Activated CD4-positive, alpha-beta T cell treated with anti-CD3 and anti-CD28 coated beads, Interleukin-2, amount 10 ng/mL, durations not matched to agents 24 days and 14 days (primary cell): ENCODE measurements at places on chromosomes 7 and 10. TPM values are rescaled to one million over a fixed set of nuclear protein-coding genes. Genes with fewer than 3 reads are reported as not detected.

Gene CRYGN
- total RNA-seq, result not detected in 2 replicates

Gene AKR1D1
- not detected in 2 replicates for total RNA-seq

Gene SSBP1
- 264 and 266 TPM in 2 replicates for total RNA-seq

Gene SLC26A4
- total RNA-seq, result 6.5 and 7.8 TPM in 2 replicates

Gene ODAD2
- total RNA-seq, result not detected in 2 replicates

Gene CXCL12
- not detected in 2 replicates for total RNA-seq

- H3K4me3 ChIP-seq, result no peak overlapping the region
- no peak for DNase-seq
- peaks cover 48% of the 10 kb centered on the region for H3K27me3 ChIP-seq
- no peaks in the 10 kb centered on the region for H3K4me1 ChIP-seq
- H3K36me3 ChIP-seq, result no peaks in the 10 kb centered on the region
These were observed 224.2 kb downstream of the PLXNA4 start for GRCh38 chr7:132351954-132352499.

DNA sequence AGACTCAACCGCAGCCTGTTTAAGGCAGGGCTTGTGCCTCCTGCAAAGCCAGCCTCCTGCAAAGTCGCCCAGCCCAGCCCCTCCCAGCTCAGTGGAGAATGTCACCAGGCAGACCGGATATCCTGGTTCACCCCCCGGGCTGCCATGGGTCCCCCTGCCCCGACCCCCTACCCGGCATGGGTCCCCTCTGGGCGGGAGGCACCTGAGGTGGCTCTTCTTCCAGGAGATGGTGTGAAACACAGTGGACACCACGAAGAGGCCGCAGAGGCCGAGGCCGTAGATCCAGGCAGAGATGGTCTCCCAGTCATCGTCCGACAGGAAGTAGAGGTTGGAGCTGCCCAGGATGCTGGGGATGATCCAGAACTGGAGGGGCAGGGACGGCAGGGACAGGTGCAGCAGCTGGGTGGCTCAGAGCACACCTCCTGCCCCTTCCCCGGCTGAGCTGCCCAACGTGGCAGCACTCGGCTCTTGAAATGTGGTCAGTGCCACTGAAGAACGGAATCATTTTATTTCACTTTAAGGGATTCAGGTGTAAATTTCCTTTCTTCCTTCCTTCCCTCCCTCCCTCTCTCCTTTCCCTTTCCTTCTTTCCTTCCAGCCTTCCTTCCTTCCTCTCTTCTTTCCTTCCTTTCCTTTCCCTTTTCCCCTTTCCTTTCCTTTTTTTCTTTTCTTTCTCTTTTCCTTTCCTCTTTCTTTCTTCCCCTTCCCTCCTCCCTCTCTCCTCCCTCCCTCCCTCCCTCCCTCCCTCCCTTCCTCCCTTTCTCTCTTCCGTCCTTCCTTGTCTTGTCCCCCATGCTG, 36.7 kb upstream of the RADIL start:
- no peak overlapping the region for H3K27ac ChIP-seq
- no peaks in the 10 kb centered on the region for H3K27me3 ChIP-seq
- no peaks in the 10 kb centered on the region for H3K4me1 ChIP-seq
- DNase-seq, result no peak

DNA sequence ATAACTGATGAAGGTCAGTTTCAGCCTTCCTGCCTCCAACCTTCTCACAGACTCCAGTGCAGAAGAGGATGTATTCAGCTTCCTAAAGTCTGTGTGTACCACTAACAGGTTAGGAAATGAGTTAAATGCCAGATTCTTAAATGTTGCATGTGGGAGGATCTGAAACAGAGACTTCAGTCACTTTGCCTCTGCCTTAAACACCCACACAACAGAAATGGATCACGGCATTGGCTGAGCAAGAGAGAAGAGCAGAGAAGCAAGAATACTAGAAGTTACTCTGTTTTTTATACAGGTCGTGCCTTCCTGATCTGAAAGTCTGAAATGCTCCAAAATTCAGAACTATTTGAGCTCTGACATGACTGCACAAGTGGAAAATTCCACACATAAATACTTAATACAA, 98.9 kb upstream of the ARHGAP21 start:
- no peaks in the 10 kb centered on the region for H3K36me3 ChIP-seq
- H3K27me3 ChIP-seq, result no peaks in the 10 kb centered on the region
- H3K4me3 ChIP-seq, result no peak overlapping the region
- DNase-seq, result peak; percentile 61

DNA sequence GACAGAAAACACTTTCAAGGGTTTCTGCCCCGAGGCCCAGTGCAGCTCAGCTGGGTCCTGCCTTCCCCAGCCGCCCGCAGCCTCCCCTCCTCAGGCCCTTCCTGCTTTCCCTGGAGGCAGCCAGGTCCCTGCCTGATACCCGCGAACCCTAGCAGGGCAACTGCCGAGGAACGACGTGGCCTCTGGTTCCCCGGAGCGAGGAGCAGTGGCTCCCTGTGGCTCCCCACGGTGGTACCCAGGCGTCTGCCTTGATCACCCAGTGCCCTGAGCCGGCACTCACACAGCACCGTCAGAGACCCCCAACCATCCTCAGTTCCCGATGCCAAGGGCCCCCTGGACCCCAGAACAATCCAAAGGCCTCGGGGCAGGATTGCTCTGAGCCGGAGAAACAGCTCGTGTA, 58.3 kb downstream of the CFAP46 start:
- DNase-seq, result no peak
- no peak overlapping the region for H3K4me3 ChIP-seq
- no peak overlapping the region for H3K27ac ChIP-seq
- H3K4me1 ChIP-seq, result no peaks in the 10 kb centered on the region

DNA sequence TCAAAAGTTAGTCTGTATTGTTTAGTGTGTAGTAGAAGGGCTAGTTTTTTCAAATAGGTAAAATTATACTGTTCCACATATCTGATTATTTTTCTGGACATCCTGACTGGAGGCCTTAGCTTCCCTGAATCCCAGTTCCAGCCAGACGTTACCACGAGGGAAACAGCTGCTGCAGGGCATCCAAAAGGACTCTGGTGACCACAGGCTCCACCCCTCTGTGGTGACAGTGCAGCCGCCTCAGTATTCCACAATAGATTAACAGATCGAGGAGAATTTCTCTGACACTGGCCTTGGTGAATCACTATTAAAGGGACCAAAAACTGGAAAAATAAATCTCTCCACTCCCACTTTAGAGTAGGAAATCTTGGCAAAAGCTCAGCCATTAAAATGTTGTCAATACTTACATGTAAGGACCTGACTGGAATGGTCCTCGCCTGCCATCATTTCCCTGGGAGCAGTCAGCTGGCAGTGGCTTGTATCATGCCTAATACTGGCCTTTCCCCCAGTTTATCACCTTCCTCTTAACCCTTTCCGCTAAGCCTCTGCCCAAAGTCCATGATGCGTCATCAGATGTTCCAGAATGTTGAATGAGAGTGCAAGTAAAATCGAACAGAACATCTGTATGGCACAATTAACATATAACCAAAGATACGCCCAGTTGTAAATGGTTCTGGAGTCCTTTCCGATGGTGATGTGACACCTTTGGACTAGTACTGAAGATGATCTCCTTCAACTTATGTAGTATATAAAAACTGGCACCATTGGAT, 31.6 kb downstream of the ENO4 start:
- DNase-seq, result no peak
- no peak overlapping the region for H3K4me3 ChIP-seq
- H3K36me3 ChIP-seq, result no peaks in the 10 kb centered on the region
- no peak overlapping the region for H3K27ac ChIP-seq
- no peaks in the 10 kb centered on the region for H3K4me1 ChIP-seq

- H3K4me3 ChIP-seq, result no peak overlapping the region
- DNase-seq, result no peak
- no peaks in the 10 kb centered on the region for H3K4me1 ChIP-seq
- no peaks in the 10 kb centered on the region for H3K27me3 ChIP-seq
These were observed 150.4 kb downstream of the ACTR3B start for GRCh38 chr7:152909683-152910544.

- no peaks in the 10 kb centered on the region for H3K36me3 ChIP-seq
- no peaks in the 10 kb centered on the region for H3K27me3 ChIP-seq
- H3K4me3 ChIP-seq, result no peak overlapping the region
- no peaks in the 10 kb centered on the region for H3K4me1 ChIP-seq
- H3K27ac ChIP-seq, result no peak overlapping the region
These were observed 640.8 kb downstream of the XPNPEP1 start for GRCh38 chr10:109282510-109282909.

- no peak overlapping the region for H3K4me3 ChIP-seq
- H3K27me3 ChIP-seq, result peaks cover 90% of the 10 kb centered on the region
- peaks cover 1% of the 10 kb centered on the region for H3K36me3 ChIP-seq
- no peak for DNase-seq
- peaks cover 18% of the 10 kb centered on the region for H3K4me1 ChIP-seq
- H3K27ac ChIP-seq, result peak overlapping the region; percentile 65
These were observed 3.4 kb downstream of the TLX1 start for GRCh38 chr10:101134299-101135127.

- H3K4me1 ChIP-seq, result peaks cover 2% of the 10 kb centered on the region
- peaks cover 3% of the 10 kb centered on the region for H3K36me3 ChIP-seq
- no peak for DNase-seq
- no peak overlapping the region for H3K4me3 ChIP-seq
- H3K27ac ChIP-seq, result no peak overlapping the region
These were observed 50.3 kb downstream of the GUSB start for GRCh38 chr7:65931685-65932084.

DNA sequence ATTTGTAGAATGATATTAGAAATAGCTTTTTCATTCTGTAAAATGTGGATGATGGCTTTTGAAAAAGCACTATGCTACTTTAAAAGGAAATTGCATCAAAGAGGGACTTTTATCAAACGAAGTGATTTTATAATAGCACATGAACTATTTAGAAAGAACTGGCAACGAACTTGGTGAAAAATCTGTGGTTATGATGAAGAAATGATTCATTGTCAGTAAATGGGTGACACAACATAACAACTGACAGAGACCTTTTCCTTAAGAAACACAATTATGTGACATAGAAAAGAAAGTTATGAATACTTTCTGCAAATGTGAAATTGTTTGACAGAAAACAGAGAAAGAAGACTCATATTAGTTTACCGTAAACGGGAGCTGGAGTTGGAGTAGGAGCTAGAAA, 60.7 kb upstream of the LAMB4 start:
- no peak overlapping the region for H3K4me3 ChIP-seq

- no peak overlapping the region for H3K27ac ChIP-seq
- no peak for DNase-seq
- H3K4me1 ChIP-seq, result peaks cover 4% of the 10 kb centered on the region
- H3K36me3 ChIP-seq, result peaks cover 2% of the 10 kb centered on the region
These were observed 19.1 kb downstream of the CNOT4 start for GRCh38 chr7:135490783-135491182.

DNA sequence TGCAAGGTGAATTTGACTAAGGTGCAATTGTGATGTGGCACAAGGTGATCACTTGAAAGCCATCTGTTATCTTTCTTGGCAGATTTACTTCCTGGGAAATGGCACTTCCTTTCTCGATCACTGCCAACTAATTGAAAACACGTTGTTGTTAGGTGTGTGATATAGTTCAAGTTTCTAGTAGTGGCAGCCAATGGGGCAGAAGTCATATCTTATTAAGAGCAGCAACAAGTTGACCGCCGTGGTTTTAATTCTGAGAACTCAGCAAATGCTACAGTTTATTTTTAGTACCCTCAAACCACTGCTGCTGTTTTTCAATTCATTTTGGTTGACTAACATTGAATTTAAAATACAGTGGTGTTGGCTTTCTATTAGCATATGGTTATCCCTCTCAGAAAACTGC, 1.6 kb downstream of the CHN2 start:
- no peak overlapping the region for H3K27ac ChIP-seq
- H3K4me1 ChIP-seq, result peaks cover 15% of the 10 kb centered on the region
- no peak for DNase-seq
- H3K4me3 ChIP-seq, result peak overlapping the region; percentile 23
- peaks cover 73% of the 10 kb centered on the region for H3K27me3 ChIP-seq

- DNase-seq, result peak; percentile 61
- H3K4me3 ChIP-seq, result peak overlapping the region; percentile 91
- H3K27me3 ChIP-seq, result peaks cover 6% of the 10 kb centered on the region
- H3K4me1 ChIP-seq, result peaks cover 29% of the 10 kb centered on the region
These were observed 651 bp upstream of the ARPC1A start for GRCh38 chr7:99325001-99325493.
